Mesothelial cell of epicardium (in vitro differentiated cells): ENCODE measurements at places on chromosomes 5 and 9. TPM values are rescaled to one million over a fixed set of nuclear protein-coding genes. Genes with fewer than 3 reads are reported as not detected.
A peak's percentile ranks its signal among the peaks of the same experiment; 100 is the strongest.

DNA sequence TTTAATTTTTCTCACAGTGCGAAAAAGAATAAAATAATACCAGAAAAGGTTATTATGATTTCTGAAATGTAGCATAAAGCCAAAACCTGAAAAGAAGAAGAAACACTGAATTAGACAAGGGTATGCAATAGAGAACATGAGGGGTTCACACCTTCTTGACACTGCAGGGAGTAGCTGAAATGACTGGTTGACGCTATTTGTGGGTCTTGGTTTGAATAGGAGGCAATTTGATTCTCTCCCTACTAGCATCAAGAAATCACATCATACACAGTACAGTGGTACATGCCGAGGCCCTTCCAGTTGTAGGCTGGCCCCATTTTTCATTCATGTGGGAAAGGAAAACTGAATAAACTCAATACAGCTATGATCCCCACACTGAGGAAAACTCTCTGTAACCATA, 68.6 kb downstream of the NR3C1 start:
- no peak for DNase-seq

GRCh38 chr9:120874226-120875194, 2.5 kb downstream of the PHF19 start:
- DNase-seq: no peak

Gene NINJ1
- total RNA-seq: 33.7 to 35.6 TPM (median 34.7 TPM) in 3 replicates

Gene ERAP2
- 0.47 to 0.74 TPM (median 0.68 TPM) in 3 replicates for total RNA-seq

- DNase-seq: no peak
Measured at GRCh38 chr9:35639631-35640030, 11.1 kb downstream of the SIT1 start.

Gene AGTPBP1
- 26.0 to 27.4 TPM (median 27.0 TPM) in 3 replicates for total RNA-seq

Gene AGXT2
- not detected in 3 replicates for total RNA-seq

DNA sequence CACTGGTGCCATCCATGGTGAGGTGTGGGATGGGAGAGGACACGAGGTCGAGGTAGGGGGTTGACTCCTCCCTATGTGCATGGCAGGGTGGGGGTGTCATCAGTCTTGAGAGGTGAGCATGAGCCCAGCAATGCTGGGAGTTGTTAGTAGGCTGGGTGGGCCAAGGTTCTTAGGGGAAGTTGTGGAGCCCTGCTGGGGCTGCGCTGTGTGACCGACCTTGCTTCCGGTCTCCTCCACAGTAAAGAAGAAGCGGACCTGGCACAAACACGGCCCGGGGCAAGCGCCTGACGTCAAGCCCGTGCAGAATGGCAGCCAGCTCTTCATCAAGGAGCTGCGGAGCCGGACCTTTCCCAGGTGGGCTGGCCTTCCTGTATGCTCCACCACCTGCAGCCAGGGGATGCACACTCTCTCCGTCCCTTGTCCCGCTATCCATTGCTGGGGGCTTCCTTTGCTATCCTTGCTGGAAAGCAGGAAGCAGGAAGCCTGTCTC, 59.8 kb downstream of the PHF2 start:
- DNase-seq: peak; percentile 22

DNA sequence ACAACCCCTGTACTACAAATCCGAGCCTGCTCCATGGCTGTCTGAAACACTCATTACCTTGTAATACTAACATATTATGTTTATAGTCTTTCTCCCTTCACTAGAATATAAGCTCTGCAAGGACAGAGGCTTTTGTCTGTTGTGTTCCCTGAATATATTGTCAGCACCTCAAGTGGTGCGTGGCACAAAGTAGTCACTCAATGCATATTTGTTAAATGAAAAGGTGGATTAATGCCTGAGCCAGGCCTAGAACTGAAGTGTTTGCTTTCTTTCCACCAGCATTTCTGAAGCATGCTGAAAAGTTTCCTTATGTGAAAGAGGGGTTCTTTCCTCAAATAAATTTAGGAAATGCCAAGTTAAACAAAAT, 36.3 kb downstream of the ELL2 start:
- no peak for DNase-seq

DNA sequence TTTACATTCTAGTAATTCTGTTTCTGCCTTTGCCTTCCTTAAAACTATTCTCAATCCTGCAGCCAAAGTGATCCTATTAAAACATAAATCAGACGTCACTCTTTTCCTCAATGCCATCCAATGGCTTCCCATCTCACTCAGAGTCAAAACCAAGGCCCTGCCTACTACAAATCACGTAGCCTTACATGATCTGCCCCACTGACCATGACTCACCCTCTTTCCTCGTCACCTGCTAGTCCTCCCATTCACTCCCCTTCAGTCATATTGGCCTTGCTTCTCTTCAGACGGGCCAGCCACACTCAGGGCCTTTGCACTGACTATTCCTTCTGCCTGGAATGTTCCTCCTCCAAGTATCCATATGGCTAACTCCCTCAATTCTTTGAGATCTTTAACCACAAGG, 39.0 kb upstream of the DMXL1 start:
- no peak for DNase-seq

Gene SEMA4D
- 41.8 to 44.7 TPM (median 42.7 TPM) in 3 replicates for total RNA-seq

- no peak for DNase-seq
Measured at GRCh38 chr5:6480133-6481051, 31.7 kb downstream of the UBE2QL1 start.

Gene TMOD1
- total RNA-seq: 0.49 to 0.66 TPM (median 0.59 TPM) in 3 replicates

Gene CLIC3
- 1.5 to 2.9 TPM (median 1.7 TPM) in 3 replicates for total RNA-seq

- DNase-seq: no peak
Measured at GRCh38 chr9:127866535-127866934, 10.9 kb downstream of the AK1 start.
